ENCODE measurements at places on chromosomes 5 and 9.
A peak's percentile ranks its signal among the peaks of the same experiment; 100 is the strongest.

DNA sequence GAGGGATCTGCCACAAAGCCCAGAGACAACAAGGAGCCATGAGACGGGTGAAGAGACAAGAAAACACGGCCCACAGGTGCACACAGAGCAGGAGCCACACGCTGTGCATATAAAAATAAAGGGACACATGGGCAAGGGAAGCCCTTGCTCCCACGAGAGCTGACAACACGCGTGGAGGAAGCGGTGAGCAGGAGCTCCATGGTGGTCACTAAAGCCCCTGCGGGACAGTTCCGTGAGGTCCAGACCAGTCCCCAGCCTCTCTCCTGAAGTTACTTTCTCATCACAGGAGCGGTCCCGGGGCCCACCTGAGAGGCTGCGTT is 90.7 kb downstream of the CAMSAP1 start:
- DNase-seq: no peak

GRCh38 chr5:133741818-133742355 is 129.5 kb upstream of the FSTL4 start:
- DNase-seq: no peak

GRCh38 chr5:82364497-82364896 is 86.3 kb upstream of the RPS23 start:
- DNase-seq: peak; percentile 63

DNA sequence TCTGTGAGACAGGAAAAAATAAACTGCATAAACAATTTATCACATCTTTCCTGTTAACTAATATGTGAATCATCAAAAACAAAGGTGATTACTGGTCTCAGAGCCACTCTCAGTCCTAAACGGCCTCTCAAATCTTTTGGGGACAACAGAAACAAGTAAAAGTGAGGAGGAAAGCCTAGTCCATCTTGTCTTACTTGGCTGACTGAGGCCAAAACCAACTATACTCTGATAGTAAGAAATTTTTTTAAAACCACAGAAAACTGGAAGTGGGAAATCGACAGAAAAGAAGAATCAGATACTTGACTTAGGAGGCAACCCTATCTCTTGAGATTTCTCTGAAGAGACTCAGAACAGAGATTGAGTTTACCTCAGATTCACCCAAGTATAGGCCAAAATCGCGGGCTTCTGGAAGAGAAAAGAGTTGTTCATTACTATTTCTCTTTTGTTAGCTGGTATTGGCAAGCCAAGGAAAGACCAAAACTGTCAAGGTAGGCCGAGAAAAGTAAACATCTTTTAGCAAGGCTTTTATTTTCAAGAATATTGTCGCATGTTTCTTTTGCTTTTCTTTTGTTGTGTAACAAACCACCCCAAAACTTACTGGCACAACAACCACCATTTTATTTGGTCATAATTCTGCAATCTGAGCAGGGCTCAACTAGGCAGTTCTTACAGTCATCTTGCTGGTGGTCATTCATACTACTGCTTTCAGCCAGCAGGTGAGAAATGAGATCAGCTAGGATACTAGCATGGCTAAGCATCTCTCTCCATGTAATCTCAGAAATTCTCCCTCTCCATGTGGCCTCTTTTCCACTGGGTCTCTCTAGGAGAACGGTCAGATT is 46.1 kb downstream of the RFX3 start:
- no peak for DNase-seq

DNA sequence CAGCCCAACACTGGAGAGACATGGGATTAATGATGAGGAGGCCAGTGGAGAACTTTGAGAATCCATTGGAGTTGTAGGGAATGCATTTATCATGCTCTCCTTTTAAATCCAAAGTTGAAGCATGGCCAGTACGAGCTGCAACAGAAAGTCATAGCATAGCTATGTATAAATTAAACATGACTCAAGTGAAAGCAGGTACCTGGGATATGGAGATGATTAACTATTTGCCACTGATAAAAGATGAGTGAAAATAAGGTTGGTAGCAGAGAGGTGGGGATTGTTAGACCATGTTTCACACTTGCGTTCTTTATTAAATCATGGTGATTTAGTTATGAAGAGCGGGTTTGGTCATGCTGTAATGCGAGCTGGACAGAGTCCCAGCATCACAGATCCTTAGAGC is 189.6 kb downstream of the ARHGEF28 start:
- peak; percentile 92 for DNase-seq

GRCh38 chr9:5796298-5796697 is 36.6 kb downstream of the ERMP1 start:
- DNase-seq: no peak

DNA sequence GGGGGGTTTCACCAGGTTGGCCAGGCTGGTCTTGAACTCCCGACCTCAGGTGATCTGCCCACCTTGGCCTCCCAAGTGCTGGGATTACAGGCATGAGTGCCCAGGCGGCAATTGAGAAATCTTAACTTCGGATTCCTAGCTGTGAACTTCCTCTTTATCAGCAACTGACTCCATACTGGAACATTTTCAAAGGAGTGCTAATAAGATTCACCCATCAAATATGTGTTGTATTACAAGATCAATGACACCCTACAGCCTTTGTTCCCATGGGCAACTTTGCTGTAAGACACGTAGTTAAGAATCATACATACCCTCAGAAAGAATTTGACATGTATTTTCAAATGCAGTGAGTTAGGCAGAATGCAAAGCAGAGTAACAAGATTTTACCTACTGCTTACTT is 23.1 kb upstream of the ACOT12 start:
- DNase-seq: peak; percentile 13

GRCh38 chr5:140040358-140040757 is 2.7 kb downstream of the NRG2 start:
- DNase-seq: no peak

DNA sequence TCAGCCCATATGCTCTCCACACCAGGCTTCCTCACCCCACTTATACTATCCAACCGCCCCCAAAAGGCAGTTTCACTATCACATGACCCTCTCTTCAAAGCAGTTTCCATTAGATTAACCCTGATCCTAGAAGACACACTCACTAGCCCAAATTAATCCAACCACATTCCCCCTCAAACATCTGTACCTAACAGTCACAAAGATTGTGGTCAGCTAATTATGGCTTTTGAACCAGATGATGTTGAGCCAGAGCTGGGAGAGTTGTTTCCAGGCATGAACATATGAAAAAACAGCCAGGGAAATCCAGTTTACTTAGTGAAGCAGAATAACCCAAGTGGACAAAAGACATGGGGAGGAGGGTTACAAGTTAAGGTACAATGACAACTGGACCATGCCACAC is 131.2 kb downstream of the SPOCK1 start:
- no peak for DNase-seq

DNA sequence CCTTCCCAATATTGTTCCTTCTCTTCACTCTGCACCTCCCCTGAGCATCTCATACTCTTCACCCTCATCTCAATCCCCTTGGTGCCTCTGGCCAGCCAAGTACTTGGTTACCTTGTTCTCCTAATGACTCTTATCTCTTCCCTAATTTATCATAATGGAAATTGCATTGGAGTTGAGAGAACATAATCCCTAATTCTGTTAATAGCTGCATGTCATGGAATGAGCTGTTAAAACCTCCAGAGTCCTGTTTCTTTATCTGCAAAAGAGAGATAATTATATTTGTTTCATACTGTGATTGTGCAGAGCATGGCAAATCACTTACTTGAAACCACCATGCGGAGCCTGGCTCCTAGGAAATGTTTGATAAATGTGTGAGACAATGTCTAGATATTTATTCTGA is 1074.9 kb upstream of the DMAC1 start:
- DNase-seq: no peak

DNA sequence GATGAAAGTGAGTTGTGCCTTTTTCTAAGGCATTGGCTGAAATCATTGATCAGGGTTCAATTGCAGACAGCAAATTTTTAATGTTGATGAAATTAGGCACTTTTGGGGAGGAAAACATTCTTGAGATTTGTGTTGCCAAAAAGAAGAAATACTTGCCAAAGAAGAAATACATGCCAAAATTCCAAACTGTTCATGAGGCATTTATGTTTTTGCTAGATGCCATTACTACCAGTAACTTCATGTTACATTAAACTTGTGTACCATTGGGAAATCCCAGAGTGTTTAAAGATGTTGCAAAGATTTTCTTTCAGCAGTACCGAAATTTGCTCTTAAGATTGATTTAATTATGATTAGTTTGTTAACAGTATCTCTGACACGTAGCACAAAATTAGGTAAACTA is 7.0 kb downstream of the XRCC4 start:
- DNase-seq: no peak

GRCh38 chr9:107361816-107362215 is 78.7 kb downstream of the RAD23B start:
- DNase-seq: peak; percentile 78

- no peak for DNase-seq
Observed at GRCh38 chr9:137521405-137521985, 28.7 kb downstream of the PNPLA7 start.
